ENCODE measurements at places on chromosomes 3 and 15.

DNA sequence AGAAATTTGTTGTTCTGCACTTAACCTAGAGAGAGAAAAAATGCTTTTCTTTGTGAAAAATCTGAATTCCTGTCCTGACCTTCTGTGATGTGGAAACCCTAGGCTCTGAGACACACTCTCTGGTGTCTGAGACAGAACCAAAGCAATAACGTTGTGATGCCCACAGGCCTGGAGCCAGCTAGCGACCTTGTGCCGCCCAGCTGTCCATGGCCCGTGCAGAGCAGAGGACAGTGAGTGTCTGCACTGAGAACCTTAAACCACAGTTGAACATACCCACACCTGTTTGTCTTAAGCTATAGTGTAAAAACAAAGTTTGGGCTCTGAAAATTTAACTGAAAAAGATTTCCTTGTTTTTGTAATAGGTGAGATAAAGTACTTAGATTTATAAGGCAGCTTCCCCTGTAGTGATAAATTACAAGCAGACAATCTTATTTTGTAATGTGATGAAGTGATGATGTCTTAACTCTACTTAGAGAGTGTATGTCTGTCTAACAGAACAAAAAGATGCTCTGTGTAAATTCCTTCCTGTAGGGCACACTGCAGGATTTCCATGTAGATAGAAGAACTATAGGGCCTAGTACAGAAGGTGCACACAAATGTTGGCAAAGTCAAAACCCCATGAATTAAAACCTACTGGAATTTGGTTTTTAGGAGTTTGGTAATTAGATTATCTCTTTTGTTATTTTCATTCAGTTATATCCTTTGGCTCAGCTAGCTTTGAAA is 62.7 kb downstream of the SNRK start:
- DNase-seq, result no peak

DNA sequence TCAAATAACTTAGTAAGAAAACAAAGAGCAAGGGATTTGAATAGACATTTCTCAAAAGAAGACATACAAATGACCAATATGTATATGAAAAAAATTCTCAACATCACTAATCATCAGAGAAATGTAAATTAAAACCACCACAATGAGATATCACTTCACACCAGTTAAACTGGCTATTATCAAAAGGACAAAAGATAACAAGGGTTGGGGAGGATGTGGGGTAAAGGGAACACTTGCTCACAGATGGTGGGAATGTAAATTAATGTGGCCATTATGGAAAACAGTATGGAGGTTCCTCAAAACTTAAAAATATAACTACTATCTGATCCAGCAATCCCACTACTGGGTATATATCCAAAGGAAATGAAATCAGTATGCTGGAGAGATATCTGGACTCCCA is 46.0 kb upstream of the RYK start:
- no peak for DNase-seq

GRCh38 chr3:112635674-112636073 is 5.3 kb downstream of the CCDC80 start:
- peak; percentile 69 for DNase-seq

GRCh38 chr15:73024168-73024567 is 28.1 kb upstream of the NEO1 start:
- no peak for DNase-seq

DNA sequence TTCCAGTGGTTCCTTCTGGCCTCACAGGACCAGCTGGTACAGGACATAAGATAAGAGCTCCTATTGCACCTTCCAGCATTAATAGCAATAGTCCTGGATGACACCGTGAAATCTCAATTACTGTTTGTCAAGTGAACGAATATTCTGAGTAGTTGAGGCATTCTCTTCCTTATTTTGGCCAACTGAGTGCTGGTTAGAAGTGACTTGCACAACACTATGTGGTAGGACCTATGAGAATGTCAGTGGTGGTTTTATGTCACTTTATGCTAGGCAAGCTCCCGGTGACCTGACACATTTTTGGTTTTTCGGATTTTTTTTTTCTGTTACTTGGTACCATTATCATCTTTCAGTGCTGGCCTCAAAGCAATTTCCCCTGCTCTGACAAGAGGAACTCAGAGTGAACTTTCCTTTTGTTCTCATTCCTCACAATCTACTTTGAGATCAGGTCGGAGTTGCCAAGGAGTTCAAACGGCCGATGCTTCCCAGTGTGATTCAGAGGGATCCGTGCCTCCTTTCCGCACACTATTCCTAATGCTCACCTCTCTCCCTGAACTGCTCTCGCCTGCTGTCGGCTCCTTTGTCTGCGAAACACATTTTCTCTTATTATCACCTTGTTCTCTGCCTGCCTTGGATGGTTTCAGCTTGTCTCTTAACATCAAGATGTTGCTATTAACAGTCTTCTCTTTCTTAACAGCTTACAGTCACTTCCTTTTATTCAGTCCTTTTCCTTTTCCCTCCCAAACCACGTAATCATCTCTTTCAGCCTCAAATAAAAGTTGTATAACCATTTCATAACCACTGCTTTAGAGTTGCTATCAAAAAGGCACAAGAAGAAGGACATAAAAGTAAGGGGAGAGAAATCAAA is 35.8 kb downstream of the QTRT2 start:
- peak; percentile 2 for DNase-seq

DNA sequence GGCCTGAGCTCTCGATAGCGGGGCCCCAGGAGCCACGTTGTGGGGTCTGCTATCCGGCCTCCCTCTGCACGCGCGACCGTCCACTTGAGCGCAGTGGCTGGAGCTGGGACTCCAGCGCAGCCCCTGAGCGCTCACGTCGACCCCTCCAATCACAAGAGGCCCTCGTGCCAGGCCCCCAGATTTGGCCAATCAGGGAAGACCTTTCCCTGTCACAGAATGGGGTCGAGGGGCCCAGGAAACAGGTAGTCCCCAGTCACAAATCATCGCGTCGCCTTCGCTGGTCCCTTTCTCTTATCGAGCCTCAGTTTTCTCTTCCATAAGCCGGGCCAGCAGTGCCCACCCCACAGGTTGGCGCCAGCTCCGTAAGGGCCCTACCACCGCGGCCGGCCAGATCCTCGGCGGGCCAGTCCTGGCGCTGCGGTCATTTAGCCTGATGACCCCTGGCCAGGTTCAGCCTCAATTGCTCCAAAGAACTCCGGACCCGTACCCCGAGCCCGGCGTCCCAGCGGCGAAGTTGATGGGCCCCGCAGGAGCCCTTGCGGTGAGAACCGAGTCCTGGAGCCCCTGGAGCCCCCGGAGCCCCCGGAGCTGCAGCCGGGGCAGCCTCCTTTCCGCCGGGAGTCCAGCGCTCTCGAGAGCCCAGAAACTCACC is 435 bp downstream of the ALDH1L1 start:
- no peak for DNase-seq

GRCh38 chr3:57977818-57978235 is 30.4 kb upstream of the FLNB start:
- DNase-seq, result no peak

DNA sequence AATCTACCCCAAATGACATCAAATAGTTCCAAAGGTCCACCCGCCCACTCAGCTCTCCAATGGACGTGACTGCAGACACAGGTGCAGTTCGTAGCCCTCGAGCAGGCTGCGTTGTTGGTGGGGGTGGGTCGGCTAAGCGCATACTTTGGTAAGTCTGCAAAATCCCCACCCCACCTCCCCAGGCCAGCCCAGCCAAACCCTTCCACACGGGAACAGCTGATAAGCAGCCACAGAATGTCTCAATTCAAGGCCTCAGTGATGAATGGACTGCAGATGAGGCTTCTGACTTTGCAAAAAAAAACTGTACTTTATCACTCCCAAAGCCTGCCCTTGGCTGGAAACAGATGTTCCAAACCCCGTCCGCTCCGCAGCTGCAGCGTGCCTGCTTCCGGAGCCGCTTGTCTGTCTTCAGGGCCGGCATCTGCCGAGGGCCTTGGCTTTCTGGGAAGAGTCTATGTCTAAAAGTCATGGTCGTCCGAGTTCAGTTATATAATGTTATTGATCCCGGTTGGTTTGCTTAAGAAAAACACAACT is 38.2 kb downstream of the PCSK6 start:
- DNase-seq, result peak; percentile 26

DNA sequence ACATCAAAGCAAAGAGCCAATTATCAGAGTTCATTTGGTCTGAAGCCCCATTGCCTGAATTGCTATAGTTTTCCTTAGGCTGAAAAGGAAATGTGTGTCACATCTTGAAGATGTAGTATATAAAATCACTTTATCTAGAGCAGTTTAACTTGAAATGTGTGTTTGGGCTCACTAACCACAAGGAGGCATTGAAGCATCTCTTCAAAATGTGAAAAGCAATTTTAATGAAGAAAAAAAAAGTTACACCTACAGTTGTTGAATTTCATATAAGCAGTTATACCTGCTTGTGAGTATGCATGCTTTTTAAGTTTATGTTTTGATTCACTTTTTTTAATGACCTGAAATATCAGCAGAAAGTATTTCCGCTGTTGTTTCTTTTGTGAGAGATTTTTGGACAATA is 129.3 kb downstream of the IQCH start:
- DNase-seq, result no peak

GRCh38 chr3:51720292-51721061 is 13.6 kb downstream of the GRM2 start:
- no peak for DNase-seq

DNA sequence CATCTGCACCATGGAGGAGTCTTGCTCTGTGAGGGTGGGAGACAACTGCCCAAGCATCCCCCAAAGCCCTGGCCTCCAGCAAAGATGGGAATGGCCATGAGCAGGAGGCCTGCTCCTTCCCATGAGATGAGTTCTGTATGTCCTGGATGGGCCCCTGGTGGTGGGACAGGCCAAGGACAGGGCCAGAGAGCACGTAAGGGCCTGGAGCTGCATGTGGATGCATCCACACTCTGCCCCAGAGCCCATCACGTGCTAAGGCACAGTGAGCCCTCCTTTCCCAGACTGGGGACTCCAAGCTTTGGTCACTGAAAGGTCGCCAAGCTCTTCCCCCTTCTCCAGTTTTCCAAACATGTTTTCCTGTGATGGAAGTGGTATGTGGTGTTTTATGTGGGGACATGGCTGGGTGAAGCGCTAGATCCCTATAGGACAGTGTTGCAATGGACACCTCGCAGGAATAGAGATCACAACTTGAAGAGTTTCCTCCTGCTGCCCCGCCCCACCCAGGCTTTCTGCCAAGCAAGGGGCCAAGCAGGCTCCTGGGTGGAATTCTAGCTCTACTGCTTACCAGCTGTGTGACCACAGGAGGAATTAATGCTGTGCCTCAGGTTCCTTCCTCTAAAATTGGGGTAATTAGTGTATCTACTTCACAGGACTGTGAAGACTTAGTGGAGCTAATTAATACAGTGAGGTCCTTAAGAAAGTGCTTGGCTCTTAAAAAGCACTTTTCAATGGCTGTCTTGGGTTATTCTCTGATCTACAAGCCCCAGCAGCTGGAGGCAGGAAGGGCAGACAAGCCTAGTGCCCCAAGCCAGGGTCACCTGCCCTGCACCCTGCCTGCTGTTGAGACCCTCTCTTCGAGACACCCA is 106.4 kb upstream of the RPL32 start:
- no peak for DNase-seq

DNA sequence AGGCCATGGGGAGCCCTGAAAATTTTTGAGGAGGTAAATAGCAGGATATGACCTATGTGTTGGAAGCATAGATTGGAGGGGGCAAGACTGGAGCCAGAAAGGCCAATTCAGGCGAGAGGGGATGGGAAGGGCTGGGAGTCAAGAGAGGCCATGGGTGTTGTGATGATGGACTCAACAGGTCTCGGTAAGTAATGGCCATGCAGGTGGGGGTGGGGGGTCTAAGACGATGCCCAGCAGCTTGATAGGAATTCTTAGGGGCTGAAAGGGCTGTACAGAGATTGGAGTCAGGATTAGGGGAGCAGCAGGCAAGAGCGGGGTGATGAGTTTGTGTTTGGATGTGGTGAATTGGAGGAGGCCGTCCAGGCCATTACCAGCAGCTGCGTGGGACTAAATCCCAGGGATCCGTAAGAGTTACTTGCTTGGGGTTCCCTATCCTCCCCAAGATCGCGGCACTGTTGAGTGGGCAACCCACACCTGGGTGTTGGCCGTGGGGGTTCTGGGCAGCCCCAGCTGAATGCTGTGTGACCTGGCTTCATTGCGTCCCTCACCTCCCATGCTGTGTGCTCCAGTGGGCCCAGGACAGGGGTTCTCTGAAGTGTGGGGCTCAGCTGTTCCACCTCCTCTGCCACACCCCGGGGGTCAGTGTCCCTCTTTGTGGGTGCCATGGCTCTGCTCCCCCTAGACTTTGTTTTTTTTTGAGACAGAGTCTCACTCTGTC is 41.8 kb upstream of the CHRNB4 start:
- no peak for DNase-seq

GRCh38 chr15:78944202-78944625 is 632 bp downstream of the CTSH start:
- DNase-seq, result no peak

- no peak for DNase-seq
Measured at GRCh38 chr3:120416868-120417267, 33.9 kb downstream of the FSTL1 start.

GRCh38 chr3:14451844-14452739 is 49.7 kb downstream of the SLC6A6 start:
- peak; percentile 58 for DNase-seq

- no peak for DNase-seq
Measured at GRCh38 chr3:73314151-73314951, 252.9 kb downstream of the EBLN2 start.

GRCh38 chr3:158531334-158531733 is 39.7 kb upstream of the MLF1 start:
- DNase-seq, result no peak

GRCh38 chr3:13378155-13378554 is 42.0 kb downstream of the NUP210 start:
- no peak for DNase-seq

DNA sequence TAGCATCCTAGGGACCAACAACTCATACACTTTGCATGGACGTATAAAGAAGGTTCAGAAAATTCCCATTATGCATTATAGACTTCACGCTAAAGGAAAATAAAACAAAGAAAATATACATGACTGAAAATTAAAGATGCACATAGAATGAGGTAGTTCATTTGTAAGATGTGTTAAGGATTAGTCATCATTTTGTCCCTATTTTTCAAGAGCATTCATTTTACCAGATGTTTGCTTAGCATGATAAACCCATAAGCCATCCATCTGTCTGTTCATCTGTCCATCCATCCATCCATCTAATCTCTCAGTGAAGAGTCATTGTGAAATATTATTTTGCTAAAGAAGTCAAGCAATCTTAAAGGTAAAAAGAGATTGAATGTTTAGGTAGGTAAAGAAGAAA is 80.3 kb downstream of the TFG start:
- DNase-seq, result no peak

Data from suppressor macrophage treated with lipopolysaccharide for 1 hour (primary cell).